ENCODE measurements at places on chromosomes 1 and 21.

DNA sequence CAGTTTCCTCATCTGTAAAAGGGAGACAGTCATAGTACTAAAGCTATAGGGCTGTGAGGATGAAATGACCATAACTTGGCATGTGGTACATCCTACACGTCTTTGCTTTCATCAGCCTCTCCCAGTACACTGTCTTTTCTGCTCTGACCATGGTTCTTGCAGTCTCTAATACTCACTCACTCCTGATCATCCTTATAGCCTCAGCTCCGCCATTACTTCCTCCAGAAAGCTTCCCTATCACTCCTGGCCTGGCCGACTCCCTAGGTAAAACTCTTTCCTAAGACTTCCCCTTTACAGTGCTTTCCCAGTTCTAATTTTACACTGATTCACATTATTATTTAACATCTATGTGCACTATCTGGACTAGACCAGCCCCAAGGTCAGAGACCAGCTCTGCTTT lies 5.0 kb upstream of the MRPL24 start:
- no peak for DNase-seq

- no peak for DNase-seq
Measured at GRCh38 chr1:234237393-234237792, 135.9 kb upstream of the COA6 start.

DNA sequence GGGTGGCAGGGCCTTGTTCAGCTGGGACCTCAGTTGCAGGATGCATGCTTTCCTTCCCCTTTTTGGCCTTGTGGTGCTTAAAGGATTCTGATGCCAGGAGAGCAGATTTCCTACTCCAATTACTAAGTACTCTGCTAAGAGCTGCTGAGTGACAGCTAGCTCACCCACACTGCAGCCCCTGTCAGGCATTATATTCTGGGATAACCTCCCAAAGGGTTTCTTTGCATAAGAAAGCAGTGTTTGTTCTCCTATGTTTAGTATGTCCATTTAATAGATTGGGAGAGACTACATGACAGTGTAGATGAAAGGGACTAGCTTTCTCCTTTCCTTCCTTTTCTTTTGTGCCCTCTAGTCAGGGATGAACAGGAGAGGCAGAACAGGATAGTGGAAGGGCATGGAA lies 100.7 kb downstream of the FAM78B start:
- DNase-seq: no peak

GRCh38 chr1:165886983-165887382 lies 59.6 kb downstream of the UCK2 start:
- no peak for DNase-seq

DNA sequence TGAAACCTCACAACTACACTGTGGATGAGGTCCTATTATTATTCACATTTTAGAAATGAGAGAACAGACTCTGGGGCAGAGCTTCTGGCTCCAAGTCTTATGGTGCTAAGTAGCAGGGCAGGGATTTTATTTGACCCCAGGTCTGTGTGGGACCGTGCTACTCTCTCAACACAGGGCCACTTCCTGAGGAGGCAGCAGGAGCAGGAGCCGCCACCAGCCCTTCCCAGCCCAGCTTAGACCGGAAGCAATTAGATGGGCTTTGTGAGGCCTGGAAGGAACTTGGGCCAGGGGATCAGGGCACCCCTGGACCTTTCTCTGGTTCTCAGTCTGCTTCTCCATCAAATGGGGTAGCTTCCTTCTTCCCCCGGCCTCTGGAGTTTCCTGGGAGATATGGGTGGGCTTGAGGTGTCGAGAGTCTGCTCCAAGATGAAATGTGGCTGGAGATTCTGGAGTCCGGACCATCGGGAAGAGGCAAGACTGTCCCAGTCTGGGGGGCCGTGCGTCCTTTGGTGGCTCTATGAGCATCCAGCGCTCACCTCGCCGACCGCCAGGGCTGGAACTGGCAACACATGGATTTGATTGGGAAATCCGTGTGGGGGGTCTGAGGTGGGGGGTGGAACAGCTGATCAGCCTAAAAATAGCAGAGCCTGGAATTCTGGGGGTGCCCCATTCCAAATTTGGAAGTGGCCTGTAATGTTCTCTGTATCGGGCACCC lies 136.8 kb downstream of the FOXD2 start:
- DNase-seq: no peak

DNA sequence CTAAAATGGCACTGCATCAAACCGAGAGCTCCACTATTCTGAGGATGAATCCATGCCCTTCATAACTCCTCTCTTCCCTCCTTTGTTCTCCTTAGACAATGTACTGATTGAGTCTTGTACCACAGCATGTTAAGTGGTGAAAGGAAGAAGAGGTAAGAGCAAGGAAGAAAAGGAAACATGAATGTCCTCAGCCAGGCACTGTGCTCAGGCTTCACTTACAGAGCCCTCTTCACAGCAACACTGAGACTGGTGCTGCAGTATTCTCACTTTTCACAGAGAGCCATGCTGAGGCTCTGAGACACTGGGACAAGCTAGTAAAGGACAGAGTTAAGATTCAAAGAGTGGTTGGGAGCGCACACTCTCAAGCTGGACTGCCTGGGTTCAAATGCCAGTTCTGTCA lies 143.5 kb downstream of the AKT3 start:
- no peak for DNase-seq

GRCh38 chr1:204408602-204409001 lies 3.0 kb downstream of the PPP1R15B start:
- no peak for DNase-seq

DNA sequence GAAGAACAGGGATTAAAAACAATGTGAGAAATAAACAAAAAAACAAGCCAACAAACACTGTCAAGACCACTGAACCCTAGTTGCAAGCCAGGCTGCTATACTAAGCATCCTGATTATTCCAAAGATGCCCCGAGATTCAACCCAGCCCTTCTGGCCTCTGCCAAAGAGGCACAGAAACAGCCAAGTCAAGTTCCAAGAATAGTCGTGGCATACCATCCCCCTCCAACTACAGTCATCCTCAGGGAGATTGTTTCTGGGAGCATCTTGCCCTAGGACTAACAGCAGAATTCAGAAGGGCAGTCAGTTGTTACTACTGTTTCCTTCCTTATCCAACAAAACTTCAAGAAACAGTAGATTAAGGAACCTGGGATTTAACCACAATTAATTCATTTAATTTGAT lies 52.3 kb downstream of the ABL2 start:
- no peak for DNase-seq

- DNase-seq: no peak
Measured at GRCh38 chr21:23218667-23219066, 2220.5 kb downstream of the NCAM2 start.

DNA sequence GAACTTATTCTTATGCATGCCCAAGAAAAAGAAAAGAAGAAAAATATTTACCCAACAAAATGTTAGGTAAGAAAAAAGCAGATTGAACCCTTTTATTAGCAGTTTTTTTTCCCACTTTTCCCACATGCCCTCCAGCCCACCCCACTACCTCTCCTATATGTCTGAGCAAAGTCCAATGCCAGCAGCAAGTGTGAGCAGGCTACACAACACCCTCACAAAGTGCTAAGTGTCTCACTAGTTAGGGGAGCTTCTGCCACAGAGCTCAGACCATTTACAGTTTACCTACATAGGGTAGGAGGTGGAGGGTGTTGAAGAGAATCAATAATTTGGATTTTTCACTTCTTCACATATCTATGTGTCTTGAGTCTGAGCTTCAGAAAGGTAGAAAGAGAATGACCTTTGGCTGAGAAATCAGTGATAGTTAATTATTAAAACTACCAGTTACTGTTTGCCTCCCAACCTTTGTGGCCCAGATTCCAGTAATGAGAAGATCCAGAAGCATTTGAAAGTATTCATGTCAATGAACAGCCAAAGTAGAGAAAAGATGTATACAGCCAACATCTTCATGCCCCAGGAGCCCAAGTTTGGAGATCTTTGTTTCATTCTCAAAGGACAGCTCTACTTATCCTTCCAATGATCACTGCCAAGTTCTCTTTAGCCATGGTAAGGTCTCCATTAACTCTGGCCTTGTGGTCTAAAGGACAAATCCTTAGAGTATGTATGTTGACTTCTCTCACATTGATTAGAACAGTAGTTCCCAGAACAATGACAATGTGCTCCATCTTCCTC lies 26.2 kb downstream of the OR10J5 start:
- no peak for DNase-seq

GRCh38 chr1:46817814-46818213 lies 19.0 kb downstream of the CYP4B1 start:
- DNase-seq: no peak

- DNase-seq: no peak
Measured at GRCh38 chr21:41153443-41153842, 14.5 kb upstream of the BACE2 start.

- DNase-seq: no peak
Measured at GRCh38 chr1:30691480-30691879, 31.9 kb downstream of the MATN1 start.

- DNase-seq: no peak
Measured at GRCh38 chr1:41383094-41383852, 22.0 kb downstream of the FOXO6 start.

- no peak for DNase-seq
Measured at GRCh38 chr1:97364086-97364485, 556.7 kb downstream of the DPYD start.

- no peak for DNase-seq
Measured at GRCh38 chr1:117147856-117148588, 26.5 kb upstream of the TRIM45 start.

DNA sequence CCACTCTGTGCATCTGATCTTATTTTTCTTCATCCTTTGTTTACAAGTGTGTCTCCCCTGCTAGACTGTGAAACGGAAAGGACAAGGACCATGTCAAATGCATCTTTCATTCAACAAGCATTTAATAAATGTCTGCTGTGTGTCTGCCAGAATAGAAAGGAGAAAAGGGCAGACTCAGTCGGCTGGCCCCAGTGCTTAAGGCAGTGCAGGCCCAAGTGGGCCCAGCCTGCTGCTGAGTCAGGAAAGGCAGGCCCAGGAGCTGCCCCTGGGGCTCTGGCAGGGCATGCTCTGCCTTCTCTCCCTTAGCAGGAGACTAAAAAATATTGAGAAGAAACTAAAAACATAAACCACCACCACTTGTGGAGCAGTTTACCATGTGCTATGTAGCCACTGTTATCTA lies 38.1 kb downstream of the PLEKHA6 start:
- DNase-seq: no peak

GRCh38 chr21:33973268-33973667 lies 57.7 kb upstream of the ATP5PO start:
- no peak for DNase-seq

- no peak for DNase-seq
Measured at GRCh38 chr1:37720231-37721130, 28.2 kb downstream of the CDCA8 start.

GRCh38 chr1:54818461-54819194 lies 17.5 kb upstream of the TTC22 start:
- no peak for DNase-seq

- no peak for DNase-seq
Measured at GRCh38 chr1:151859891-151860293, 6.4 kb upstream of the THEM5 start.

DNA sequence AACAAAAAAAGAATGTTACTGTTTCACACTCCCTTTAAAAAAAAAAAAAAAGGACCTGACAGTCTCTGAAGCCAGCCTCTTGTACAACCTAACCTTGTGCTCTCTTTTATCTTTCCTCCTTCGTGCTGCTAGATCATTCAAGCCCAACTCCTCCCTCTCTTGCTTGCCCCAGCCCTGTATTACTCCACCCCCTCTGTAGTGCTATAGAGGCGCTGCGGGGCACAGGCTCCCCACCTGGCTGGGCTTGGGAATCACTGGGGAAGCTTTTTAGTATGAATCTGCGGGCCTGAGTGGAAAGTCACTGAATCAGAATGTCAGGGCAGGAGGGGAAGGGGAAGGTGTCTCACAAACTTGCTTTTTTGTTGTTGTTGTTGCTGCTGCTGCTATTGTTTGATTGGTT lies 383.7 kb upstream of the CAMK1G start:
- no peak for DNase-seq

GRCh38 chr1:201790261-201790660 lies 38.7 kb upstream of the IPO9 start:
- DNase-seq: no peak

GRCh38 chr1:224594360-224594759 lies 21.8 kb upstream of the CNIH3 start:
- no peak for DNase-seq

GRCh38 chr1:167454894-167455785 lies 63.2 kb downstream of the CD247 start:
- DNase-seq: peak; percentile 53

DNA sequence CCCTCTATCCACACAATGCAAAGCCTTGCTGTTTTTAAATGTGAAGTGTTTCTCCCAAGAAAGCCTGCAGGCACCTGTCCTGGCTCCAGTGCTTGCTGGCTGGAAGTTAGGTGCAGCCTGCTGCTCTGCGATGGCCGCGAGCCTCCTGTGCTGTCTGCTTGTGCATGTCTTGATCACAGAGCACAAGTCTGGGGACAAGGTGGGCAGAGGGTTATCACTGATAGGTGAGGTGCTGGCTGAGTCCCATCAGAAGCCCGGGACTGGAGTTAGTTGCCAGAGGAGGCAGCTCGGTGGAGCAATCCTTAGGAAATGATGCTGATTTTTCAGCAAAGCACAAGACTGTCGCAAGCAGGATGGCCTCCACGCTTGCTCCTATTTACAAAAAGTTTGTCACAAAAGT lies 137.8 kb upstream of the AJAP1 start:
- DNase-seq: no peak

DNA sequence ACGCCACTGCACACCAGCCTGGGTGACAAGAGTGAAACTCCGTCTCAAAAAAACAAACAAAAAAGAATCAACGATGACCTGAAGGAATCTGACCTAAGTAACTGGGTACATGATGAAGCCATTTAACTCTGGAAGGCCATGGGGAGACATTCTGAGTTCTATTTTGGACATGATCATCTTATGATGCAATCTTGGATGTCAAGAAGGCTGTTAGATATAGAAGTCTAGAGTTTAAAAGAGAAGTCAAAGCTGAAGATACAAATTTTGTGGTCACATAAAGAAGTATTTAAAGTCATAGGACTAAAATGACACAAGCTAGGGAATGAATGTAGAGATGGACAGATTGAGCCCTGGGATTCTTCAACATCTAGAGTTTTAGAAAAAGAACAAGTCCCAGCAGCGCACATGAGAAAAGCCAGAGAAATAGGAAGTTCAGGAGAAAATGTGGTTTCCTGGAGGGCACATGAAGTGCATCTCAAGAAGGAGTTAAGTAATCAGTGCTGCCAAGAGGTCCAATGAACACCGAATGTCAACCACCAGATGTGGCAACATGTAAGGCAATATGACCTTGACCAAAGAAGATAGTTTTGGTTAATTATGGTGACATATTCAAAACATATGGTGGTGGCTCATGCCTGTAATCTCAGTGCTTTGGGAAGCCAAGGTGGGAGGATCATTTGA lies 26.8 kb downstream of the ELK4 start:
- DNase-seq: no peak

DNA sequence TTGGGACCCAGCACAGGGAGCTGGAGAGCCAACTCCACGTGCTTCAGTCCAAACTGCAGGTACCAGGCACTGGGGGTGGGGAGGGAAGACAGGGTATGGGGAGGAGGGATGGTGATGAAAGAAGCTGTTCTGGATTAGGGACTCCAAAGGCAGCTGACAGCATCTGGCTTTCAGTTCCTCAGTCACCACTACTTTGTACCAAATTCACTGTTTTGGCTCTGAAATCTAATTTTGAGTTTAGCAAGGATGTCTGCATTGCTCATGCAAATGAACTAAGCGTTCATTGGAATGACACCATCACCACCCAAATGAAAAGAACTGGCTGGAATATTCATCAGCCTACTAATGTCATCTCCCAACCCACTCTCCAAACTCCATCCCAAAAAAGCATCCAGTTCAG lies 8.7 kb downstream of the C1orf74 start:
- no peak for DNase-seq

- no peak for DNase-seq
Measured at GRCh38 chr1:39332291-39332690, 127.8 kb downstream of the MACF1 start.

Measured in stimulated activated CD8-positive, alpha-beta memory T cell treated with anti-CD3 and anti-CD28 coated beads, Interleukin-2, amount 100 ng/mL, for 1 hour (primary cell).